ENCODE measurements at places on chromosomes 3 and 15.

- no peak for DNase-seq
These were observed 74.3 kb downstream of the IGF1R start for GRCh38 chr15:98722645-98723044.

DNA sequence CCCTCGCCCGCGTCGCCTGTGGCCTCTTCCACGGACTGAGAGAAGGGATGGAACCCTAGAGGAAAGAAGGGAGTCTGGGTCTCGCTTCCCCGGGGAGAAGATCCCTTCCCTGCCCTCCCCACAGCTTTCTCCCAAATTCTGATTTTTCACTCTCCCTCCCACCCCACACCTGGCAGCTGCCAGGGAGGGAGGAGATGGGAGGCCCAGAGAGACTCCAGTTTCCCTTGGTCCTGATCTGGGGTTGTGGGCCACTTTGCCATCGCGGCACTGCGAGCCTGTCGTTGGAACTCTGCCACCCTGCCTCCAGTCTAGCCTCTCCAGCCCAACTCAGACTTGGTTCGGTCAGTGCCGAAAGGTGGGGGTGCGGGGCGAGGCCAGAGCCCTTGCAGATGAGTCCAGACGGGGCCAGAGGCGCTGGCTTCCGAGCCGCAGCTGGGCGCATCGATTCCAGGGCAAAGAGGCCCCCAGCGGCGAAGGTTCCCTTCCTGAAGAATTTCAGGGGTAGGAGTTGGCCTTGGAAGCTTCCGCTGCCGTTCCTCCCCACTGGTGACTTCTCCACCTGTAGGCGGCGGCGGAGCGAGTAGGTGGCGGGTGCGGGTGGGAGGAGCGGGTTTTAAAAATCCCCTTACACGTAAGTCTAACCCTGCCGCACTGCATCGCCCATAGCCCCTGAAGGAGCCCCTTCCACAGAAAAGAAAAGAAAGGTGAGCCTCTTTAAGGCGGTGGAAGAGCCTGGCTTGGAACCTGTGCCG, 5.2 kb downstream of the WNT5A start:
- no peak for DNase-seq

GRCh38 chr3:169390741-169391305, 272.7 kb downstream of the MECOM start:
- no peak for DNase-seq

DNA sequence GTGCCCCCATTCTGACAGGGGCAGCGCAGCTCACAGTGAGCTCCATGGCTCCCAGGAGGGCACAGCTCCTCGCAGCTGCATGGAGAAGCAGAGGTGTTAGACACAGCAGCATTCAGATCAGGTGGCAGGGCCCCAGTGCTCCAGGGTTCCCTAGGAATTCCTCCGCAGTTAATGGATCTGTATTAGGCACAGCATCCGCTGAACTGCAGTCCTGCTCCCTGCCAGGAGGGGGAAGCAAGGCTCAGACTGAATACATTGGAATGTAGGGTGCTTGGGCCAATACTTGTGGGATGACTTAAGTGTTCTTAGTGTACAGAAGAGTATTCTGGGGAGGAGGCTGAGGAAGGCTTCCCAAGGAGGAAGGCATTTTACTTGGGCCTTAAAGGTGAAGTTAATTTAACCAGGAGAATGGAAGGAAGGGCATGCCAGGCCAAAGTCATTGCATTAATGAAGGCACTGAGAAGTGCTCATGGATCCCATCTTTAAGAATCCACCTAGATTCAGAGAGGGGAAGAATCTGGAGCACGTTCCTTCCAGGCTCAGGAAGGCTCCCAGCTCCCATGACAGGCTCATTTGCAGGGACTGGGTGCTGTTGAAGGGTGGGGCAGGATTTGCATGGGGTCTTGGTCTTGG, 111.6 kb downstream of the RAB11A start:
- DNase-seq = no peak

GRCh38 chr15:65857718-65858402, 11.4 kb upstream of the RAB11A start:
- DNase-seq = no peak

GRCh38 chr3:27521872-27522265, 37.7 kb upstream of the SLC4A7 start:
- DNase-seq = no peak

GRCh38 chr3:163924600-163924999, 1153.7 kb downstream of the SI start:
- DNase-seq = no peak

DNA sequence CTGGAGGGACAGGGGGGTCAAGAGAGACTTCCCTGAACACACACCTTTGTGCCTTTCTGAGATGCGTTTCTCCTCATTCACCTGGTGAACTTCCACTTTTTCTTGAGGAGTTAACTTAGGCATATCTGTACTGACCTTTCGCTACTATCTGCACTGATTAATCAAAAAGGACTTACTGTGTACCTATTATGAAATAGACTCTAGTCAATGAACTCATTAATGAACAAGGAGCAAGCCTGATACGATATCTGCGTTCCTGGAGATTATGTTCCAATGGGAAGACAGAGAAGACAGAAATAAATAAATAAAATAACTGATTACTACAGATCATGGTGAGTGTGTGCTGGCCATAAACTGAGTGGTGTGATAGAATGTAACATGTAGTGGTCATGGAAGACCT, 157.2 kb upstream of the TBL1XR1 start:
- DNase-seq = no peak

DNA sequence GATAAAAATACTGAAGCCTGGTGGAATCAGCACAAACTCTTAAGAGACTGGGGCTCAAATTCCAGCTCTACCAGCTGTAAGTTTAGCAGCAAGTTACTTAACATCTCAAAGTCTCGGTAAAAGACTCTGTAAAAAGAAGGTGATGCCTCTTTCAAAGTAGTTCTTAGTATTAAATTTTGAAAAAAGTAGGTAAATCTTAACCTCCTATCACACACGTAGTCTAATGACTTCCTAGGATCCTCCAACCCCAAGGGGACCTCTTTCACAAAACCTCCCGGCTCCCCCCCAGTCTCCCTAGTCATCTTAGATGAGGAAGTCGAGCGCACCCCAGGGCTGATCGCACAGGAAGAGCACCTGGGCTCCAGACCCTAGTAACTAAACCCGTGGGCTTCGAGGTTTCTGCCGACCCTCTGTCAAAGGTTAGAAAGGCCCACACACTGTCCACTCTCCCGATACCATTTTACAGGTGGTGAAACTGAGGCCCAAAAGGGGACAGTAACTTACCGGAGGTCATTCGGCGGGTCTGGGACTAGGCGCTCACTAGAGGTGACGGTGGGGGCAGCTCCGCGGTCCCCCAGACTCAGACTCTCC, 427 bp downstream of the MBD4 start:
- no peak for DNase-seq

DNA sequence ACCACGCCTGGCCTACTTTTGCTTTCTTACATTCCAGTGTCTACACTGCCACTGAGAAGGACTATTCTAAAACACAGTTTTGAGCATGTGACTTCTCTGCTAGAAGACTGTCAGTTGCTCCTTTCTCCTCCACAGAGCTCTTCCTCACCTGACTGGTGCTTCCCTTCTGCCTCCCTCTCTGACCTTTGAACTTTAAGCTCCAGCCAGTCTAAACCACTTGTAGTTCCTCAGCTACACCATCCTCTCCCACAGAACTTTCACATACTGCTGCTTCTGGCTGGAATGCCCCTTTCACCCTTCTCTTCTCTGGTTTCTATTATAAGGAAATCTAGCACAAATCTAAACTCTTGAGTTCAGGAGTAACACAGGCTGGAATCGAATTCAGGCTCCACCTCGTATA, 9.1 kb downstream of the NCEH1 start:
- no peak for DNase-seq

DNA sequence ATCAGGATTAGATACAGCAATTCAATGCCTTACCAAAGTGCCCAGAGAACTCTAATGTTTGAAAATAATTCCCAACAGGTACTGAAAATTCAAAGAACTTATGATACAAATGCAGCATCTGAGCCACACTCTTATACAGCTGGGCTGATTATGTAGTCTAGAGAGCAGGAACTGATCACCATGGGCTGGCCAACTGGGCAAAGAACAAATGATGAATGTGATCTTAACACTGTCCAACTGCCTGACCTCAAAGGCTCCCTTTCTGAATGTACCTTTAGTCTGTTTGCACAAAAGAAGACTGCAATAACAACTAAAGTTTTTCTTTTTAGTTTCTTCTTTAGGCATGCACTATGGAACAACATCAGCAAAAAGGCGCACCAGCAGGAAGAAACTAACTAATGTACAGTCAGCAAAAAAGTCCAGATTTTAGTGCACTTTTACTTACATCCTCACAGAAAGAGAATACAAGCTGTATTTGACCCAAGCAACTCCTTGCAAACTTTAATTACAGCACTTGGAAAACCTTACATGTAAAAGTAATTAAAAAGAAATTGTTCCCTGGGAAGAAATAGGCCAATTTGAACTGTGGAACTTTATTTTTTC, 1095.1 kb downstream of the IGSF11 start:
- DNase-seq = no peak

- DNase-seq = no peak
These were observed 14.0 kb downstream of the PLCH1 start for GRCh38 chr3:155730843-155731242.

DNA sequence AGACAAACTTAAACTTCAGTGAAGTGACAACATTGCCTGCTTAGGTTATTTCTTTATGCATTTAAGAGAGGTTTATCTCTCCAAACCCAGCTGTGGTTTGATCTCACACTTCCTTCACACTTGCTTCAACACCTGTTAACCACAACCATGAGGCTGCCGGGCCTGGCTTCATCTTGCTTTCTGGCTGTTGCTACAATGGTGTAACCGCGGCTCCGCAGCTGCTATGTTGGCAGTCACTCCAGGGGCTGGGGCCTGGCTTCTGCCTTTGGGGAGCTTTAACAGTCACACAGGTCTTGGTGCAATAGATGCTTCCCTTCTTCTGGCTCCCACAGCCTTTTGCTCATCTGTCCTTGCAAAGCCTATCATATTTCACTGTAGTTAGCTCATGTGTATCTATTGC, 72.9 kb upstream of the MNS1 start:
- DNase-seq = peak; percentile 5

DNA sequence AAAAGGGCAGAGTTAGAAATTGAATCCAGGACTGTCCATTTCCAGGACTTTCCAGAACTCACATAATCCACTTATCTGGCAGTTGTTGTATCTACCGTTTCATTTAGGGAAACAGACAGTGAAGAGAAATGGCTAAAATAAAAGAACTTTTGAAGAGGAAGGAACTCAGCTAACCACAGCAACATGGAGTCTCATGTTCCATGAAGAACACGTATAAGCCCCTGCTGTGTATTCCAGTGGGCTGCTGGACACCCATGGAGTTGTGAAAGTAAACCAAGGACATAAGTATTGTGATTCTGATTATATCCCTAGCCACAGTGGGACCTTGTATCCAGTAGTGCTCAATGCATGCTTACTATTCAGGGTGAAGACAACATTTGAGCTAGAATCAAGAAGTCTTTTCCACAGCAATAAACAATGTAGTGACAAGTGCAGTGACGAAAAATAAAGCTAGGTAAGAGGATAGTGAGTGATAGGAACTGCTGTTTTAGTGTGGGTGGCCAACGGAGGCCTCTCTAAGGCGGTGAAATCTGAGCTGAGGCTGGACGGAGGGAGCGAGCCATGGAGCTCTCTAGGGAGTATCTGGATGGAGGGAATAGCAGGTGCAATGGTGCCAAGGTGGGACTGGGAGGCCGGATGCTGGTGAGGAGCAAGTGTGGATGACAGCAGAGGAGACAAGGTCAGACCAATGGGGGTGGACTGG, 26.8 kb upstream of the TRH start:
- no peak for DNase-seq

DNA sequence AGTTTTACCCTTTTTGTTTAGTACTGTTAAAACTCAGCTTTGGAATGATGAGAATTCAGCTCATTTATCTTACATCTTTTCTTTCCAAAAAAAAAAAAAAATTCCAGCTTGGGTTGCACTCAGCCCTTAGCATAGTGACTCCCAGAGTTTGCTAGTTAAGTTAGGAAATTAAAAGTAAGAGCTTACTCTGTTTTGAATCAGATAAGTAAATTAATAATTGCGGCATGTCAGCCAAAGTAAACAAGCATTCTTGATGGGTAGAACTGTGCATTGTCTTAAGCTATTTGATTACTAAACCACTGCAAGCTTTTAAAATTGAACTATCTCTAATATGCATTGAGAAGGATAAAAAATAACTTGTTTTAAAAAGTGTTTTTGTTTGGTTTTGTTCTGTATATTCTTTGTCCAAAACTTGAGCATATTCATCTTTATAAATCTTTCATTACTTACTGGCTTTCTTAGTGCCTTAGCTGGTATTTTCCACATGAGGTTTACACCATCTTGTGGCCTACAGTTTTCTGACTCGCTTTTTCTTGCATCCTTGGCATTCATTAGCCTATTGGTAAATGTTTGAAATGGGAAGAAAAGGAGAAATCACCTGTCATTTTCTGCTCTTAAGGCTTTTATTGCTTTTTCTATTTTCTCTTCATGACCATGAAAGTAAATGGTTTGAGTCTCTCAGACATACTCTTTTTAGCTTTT, 107.6 kb downstream of the FILIP1L start:
- DNase-seq = no peak

DNA sequence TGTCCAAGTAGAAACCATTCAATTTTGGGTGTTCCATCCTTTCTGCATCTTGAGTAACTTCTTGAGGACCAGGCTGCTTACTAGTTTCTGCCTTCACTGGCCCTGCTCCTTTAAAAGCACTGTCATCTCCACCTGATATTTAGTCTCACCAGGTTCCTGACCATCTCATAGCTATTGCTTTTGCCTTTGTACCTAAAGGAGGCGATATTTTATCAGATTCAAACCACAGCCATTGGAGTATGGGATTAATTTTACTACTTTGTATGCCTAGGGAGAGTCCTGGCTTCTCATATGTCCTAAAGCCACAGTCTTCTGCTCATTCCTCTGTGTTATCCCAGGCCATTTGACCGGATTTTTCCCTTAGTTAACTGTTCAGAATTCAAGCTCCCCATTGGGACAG, 51.8 kb upstream of the RFX7 start:
- DNase-seq = no peak

- no peak for DNase-seq
These were observed 10.9 kb upstream of the CRYBG3 start for GRCh38 chr3:97810779-97811390.

- DNase-seq = peak; percentile 48
These were observed 386 bp downstream of the SQOR start for GRCh38 chr15:45635191-45635638.

DNA sequence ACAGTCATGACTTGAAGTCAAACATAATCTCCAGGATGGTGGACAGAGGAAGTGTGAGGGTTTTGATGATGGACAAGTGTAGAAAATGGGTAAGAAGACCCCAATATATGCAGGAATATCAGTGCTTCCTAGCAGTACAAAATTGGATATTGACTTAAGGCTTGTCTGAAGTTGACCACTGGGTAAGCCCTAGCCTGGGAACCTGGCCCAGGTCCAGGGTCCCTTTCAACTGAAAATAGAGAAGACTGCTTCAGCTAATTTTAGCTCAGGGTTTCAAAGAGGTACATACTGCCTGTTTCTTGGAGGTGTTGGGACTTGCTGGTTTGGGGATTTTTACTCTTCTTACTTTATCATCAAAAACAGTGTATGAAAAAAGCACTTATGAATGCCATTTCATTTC, 4.7 kb downstream of the NR1D2 start:
- no peak for DNase-seq
